ENCODE measurements at places on chromosomes 5 and 9. TPM values are rescaled to one million over a fixed set of nuclear protein-coding genes. Genes with fewer than 3 reads are reported as not detected.

GRCh38 chr9:107489144-107489673 is 360 bp downstream of the KLF4 start:
- DNase-seq, result peak; percentile 30

The GFRA3 gene
- total RNA-seq, result 1.3 TPM

The FSTL4 gene
- 0.32 TPM for total RNA-seq

The CMYA5 gene
- total RNA-seq, result 4.2 TPM

DNA sequence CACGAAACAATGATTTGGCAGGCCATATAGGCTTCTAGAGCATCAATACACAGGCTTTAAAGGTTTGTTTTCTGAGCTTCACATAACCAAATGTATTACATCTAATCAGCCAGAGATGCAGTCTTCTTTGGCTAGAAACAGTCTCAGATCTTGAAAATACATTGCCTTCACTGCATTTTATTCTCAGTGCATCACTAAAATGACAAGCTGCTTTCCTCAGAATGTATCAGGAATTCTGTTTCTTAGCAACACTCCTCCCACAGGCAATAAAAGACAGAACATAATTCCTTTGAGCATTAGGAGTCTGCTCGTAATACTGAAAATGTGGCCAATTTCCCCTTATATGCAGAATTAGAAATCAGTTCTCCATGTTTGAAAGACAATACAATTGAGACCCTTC is 36.9 kb downstream of the FEM1C start:
- DNase-seq, result no peak

DNA sequence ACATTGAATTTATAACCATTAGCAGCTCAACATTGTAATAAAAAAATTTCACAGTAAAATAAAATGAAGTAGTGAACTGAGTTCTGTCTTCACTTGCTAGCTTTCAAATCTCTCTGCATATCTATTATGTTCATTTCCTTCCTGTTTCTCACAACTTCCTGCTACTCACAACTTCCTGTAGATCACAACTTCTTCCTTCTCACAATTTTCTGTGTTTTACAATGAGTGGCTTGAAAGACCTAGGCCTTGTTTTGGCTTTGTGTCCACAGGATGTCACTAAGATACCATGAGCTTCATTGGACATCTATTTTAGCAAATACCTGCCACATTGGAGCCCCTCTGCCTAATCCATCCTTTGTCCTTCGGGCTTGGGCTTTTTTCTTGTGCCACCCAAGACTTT is 480.3 kb upstream of the ADAMTS16 start:
- DNase-seq, result no peak

The TERT gene
- total RNA-seq, result not detected

DNA sequence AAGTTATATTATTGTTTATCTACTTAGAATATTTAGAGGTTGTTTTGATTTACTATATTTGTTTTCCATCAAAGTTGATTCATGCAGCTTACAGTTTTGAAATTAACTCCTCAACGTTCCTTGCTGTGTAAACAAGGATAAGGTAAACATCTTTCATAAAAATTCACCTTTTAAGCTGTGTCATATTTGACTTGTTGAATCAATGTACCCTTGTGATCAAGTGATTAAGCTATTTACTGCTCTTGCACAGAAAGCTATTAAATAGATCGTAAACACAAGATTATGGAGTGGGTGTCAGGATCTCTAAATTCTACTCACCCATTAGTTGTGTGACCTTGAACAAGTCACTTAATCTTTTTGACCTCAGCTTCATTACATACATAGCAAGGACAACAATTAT is 2054.0 kb upstream of the NUDT12 start:
- no peak for DNase-seq

DNA sequence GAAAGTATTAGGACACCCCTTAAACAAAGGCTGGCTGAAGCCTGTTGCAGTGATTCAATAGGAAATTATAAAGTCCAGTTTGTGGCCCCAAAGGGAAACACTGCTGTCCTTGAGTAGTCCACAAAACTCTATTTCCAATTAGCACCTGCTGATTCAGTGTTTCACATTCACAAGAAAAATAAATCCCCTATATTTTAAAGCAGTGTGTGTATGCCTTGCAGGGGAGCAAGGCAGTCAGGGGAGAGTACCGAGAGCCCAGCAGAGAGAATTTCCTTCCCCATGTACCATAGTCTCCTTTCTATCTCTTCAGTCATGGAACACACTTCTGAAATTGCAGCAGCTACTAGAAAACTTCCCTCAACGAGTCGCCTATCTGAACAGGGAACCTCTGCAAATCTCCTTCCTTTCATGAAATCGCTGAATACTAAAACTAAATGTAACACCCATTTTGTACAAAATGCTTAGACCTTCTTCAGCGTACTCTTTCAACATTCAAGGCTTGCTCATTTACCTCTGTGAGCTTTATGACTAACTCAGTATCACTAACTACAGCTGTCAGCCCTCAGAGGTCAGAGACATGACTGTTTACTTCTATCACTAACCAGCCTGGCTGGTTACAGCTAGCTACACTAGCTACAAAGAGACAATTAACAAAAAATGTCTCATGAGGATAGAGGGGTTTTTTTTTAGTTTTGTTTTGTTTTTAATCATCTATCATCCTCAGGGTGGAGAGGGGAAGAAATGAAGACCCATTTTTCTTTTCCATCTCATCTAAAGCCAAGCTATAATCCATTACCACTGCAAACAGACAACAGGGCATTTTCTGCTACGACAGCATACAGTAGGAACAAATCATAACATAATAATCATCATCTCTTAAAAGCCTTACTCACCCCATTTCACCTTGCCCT is 188.7 kb downstream of the EBF1 start:
- DNase-seq, result no peak

DNA sequence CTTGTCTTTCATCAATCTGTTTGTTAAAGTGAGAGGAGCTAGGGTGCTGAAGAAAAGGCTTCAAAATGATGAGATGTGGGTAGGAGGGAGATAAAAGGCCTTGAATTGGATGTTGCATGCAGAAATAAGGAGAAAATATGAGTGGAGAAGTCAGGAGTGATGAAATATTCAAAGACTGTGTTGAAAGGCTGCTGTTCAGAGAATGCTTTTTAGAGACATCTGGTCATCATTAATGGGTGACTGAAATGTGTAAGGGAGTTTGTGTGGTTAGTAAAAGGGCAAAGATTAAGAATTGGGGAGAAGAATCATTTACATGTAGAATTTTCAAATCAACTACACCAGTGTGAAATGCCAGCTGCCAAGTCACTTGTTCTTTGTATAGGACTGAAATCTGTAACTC is 383.9 kb downstream of the MAT2B start:
- no peak for DNase-seq

GRCh38 chr5:150006318-150006717 is 5.8 kb downstream of the HMGXB3 start:
- DNase-seq, result no peak

GRCh38 chr5:131142970-131143617 is 22.0 kb downstream of the HINT1 start:
- no peak for DNase-seq

The ANKRD18A gene
- 0.48 TPM for total RNA-seq

GRCh38 chr9:116576386-116576785 is 110.7 kb upstream of the TRIM32 start:
- no peak for DNase-seq

The BTNL9 gene
- total RNA-seq, result 42.0 TPM

DNA sequence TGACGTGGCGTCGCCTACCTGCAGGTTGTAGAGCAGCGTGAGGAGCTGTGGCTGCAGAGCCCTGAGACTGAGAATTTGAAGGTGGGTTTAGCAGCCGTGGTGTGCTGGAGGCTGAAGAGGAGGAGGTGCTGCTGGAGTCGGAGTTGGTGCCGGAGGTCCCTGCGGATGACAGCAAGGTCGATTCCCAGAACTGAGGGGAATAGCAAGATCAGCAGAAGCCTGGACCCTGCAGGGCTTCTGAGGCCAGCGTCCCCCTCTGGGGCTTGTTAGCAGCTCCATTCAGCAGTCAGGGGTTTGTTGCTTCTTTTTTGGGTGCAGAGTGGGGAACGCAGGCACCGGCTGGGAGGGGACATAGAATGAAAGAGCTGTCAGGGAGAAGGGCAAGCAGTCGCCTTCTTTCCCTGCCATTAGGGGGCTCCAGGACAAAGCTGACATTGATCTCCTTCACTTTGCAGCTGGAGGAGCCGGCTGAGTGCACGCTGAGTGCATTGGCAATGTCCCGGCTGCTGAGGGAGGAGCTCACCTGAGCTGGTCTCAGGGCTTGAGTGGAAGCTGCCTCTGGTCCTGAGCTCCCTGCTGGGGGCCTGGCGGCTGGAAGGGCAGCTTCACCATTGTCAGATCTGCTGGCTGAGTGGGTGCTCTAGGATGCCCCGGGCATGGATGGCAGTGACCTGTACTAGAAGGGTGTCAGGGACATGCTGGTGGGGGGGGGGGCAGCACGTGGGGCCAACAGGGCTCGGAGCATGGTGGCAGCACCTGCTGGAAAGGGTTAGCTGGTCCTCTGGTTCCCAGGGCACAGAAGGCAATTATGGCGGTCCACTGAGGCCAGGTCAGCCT is 20.8 kb downstream of the OBP2B start:
- no peak for DNase-seq

GRCh38 chr5:132176987-132177386 is 50.7 kb downstream of the P4HA2 start:
- DNase-seq, result no peak

The C5orf24 gene
- total RNA-seq, result 51.6 TPM

DNA sequence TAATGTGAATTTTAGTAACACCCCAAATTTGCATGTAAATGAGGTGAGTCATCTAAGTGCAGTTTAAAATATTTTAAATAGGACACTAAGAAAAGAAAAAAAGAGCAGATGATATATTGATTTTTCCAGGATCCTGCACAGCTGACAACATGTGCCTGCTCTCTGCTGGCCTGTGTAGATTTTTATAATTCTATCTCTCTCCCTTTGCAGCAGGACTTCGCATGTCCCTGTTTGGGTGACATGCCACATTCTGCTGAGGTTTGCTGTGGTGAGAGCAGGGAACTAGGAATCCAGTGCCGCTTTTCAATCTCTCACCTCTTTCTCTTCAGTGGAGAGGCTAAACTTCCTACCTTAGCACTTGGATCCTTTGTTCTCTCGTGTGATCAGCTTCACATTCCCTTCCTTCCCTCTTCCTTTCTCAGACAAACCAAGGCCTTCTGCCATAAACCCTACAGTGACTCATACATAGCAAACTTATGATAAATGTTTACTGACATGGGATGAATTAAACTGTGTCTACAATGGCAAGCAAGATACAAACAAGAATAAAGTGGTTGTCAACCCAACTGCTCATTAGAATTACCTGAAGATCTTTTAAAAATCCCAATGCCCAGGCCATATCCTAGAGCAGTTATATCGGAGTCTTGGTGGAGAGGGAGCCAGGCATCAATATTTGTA is 198.8 kb upstream of the EFNA5 start:
- DNase-seq, result no peak

The IL4 gene
- not detected for total RNA-seq

The TCF7 gene
- total RNA-seq, result 4.3 TPM

GRCh38 chr5:173839117-173839713 is 48.9 kb upstream of the CPEB4 start:
- no peak for DNase-seq

DNA sequence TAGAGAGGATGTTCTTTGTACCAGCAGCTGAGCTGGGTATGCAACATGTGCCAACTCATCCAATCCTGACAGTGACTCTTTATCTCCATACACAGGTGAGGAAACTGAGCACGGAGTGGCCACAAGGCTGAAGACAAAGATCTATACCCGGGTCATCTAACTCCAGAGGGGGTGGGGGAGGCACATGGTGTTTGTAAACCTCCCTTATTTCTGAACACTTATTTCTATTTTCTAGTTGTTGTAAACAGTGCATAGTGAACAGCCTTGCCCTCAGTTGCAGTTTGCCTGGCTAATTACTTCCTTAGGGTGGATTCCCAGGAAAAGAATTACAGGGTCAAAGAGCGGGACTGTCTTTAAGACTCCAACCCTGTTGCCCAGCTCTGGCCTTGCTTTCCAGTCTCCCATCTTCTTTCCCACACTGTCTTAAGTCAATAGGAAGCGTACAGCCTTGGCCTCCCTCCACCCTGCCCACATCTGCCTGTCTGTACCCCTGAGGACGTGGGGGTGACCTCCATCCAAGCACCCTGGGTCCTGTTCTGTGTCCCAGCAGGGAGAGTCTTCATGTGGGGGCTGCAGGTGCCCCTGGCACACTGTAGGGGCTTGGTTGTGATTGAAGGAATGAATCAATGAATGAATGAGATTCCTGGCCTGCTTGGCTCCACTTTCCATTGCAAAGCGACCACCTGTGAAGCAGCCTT is 13.2 kb upstream of the FIBCD1 start:
- DNase-seq, result no peak

DNA sequence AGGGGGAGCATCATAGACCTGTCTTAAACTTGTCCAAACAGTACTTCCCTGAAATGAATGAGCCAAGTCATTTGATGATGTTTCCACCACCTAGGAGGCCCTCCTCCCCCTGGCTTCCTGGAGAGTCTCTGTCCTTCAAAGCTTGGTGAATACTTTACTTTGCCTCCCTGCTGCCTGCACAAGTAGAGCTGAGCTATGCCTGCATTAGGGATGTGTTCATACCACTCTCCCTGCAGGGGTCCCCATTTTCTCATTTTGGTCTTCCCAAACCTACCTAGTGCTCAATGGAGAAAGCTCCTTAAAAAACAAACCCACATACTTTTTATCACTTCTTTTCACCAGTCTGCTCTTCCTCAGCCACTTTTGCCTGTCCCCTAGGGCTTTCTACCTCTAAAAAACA is 7.7 kb downstream of the CCNI2 start:
- DNase-seq, result no peak

DNA sequence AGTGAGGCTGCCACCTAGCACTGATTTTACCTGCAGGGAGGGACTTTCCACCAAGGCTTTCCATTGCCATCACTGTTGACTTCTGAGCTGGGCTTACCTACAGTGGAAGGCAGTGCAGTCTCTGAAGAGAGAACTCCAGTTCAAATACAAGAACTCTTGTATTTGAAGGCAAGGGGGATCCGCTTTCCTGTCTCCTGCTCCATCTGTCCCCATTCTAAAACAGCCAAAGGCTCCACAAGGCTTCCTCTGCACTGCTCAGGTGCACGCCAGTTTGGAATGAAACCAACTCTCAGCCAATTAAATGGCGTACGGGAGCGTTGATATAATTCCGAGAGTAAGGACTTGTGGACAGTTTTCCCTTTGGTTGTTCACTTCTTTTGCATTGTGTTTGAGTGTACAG is 66.0 kb upstream of the CXCL14 start:
- DNase-seq, result no peak

- DNase-seq, result no peak
Observed at GRCh38 chr5:63351164-63351563, 611.1 kb downstream of the HTR1A start.

The ZNF462 gene
- 16.2 TPM for total RNA-seq

The RNF183 gene
- total RNA-seq, result not detected

The ZNF883 gene
- 1.4 TPM for total RNA-seq

- no peak for DNase-seq
Observed at GRCh38 chr5:125083981-125084380, 337.5 kb upstream of the ZNF608 start.

The PCDHA11 gene
- 1.2 TPM for total RNA-seq

DNA sequence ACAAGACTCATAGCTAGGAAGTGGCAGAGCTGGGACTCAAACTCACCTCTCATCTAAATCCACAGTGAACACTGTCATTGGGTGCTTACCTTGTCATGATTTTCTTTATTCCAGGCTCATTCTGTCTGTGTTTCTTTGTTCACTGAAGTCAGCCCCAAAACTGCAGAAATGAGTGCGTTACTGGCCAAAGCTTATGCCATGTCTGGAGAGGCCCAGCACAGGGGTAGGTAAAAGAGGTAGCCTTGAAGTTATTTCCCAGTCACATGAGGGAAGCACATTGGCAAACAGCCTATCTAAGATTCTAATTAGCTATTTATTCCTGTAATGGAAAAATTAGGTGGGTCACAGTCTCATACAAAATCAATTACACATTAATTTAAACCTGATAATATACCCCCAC is 29.8 kb downstream of the TTC23L start:
- DNase-seq, result no peak

Measured in omental fat pad (tissue), 4 donors.